Skin of body (tissue), 3 donors: ENCODE measurements at places on chromosomes 7 and 10. TPM values are rescaled to one million over a fixed set of nuclear protein-coding genes. Genes with fewer than 3 reads are reported as not detected.

- no peak for DNase-seq
Observed at GRCh38 chr10:3542185-3542611, 242.8 kb downstream of the KLF6 start.

DNA sequence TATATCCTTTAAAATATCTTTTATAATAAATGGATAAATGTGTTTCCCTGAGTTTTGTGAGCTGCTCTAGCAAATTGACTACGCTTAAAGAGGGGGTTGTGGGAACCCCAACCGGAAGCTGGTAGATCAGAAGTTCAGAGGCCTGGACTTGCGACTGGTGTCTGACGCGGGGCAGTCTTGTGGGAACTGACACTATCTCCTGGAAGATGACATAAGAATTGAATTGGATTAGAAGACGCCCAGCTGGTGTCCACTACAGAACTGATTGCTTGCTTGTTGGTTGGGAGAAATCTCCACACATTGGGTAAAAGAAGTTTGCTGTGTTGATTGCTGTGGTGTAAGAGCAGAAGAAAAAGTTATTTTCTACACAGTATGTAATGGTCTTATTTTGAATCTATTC, 51.1 kb upstream of the AHR start:
- DNase-seq: no peak

GRCh38 chr10:102795453-102796406, 41.5 kb downstream of the CYP17A1 start:
- no peak for DNase-seq

- peak; percentile 39 for DNase-seq
Observed at GRCh38 chr10:22335173-22335933, 9.9 kb upstream of the SPAG6 start.

DNA sequence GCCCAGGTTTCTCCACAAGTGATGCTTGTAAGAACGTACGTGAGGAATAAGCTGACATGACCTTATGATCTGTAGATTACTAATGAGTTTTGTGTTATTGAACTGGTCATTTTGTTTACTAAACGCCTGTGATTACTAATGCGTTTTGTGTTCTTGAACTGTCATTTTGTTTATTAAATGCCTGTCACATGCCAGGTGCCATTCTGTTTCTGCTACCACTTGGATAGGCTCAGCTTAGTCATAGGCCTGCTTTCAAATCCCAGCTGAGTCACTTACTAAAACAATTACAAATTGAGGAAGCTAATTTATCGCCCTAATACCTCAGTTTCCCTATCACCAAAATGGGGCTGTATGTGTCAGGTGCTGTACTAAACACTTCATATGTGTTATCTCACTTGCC, 4.7 kb upstream of the HGF start:
- DNase-seq: no peak

GRCh38 chr10:28681291-28681763, 4.0 kb downstream of the BAMBI start:
- no peak for DNase-seq

DNA sequence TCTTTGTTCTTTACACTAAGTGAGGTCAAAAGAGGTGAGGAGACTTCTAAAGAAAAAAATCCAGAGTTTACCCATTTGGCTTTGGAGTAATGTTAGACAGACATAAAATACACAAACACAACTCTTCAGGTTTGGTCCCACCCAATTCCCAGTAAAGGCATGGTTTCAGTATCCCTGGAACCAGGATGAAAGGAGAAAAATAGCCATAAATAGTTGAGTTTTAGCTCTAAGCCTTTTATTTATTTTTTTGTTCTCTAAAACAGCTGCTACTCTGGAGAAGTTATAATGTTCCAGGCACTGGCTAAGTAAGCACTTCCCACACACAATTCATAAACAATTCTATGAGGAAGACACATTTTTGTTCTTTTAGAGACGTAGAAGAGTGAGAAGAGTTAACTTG, 4.0 kb downstream of the ABCB1 start:
- DNase-seq: no peak

DNA sequence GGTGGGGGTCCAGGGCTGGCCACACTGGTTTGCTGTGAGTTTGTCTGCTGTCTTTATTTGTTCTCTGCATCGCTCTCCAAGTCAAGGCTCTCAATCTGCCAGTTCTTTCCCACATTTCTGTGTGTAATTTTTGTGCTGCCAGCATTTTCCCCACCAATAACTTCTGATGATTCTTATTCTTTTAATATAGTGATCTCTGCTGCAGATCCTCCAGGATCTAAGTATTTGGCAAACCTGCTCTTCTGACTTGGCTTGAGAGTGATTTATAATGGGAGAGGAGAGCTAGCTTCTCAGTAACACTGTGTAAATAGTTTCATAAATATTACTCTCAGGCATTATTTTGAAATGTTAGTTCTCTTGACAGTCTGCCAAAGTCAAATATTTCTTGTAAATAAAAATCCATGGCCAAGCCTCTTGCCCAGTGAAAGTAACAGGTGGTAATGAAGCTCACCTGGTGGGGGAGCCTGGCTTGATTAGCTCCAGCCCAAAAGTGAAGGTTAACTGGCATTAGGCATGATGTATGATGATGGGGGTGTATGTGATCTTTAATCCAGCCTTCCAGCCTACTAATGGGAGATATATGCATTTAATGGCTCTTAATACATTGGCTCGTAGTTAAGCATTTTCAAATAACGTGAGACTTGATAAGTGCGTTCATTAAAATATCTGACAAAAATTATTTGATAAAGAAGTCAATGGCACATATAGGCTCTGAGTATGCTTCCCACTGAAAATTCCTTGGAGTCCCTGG, 1055.9 kb downstream of the KCNMA1 start:
- no peak for DNase-seq

FAM131B gene
- 0.59 TPM for total RNA-seq

HTR5A gene
- total RNA-seq: not detected

PRKAR2B gene
- 36.1 TPM for total RNA-seq

IFIT2 gene
- 8.6 TPM for total RNA-seq
